Activated CD4-positive, alpha-beta T cell treated with anti-CD3 and anti-CD28 coated beads, Interleukin-2, amount 50 U/mL, for 1 hour (primary cell): ENCODE measurements at places on chromosomes 5 and 9.
A peak's percentile ranks its signal among the peaks of the same experiment; 100 is the strongest.

GRCh38 chr5:107199756-107200155, 471.0 kb downstream of the EFNA5 start:
- no peak for DNase-seq

- no peak for DNase-seq
Measured at GRCh38 chr9:4860383-4860782, 67.6 kb downstream of the RCL1 start.

DNA sequence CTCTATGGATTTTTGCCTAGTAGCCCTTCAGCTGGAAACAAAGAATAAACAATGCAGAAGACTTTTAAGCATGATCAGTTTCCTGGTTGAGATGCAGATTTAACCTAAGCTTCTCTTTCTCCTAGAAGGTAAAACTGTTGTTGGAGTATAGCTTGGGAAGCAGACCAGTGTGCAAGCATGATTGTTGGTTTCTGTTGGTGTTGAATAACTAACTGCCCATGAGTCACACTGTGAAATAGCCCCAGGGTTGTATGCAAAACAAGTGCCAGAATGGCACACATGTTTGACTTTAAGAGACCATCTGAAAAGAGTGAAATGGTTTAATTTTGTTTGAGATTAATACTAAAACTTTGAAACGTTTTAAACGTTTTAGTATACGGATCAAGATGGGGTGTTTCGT, 227.1 kb downstream of the ARHGEF28 start:
- no peak for DNase-seq

GRCh38 chr9:38357350-38358114, 35.0 kb upstream of the ALDH1B1 start:
- DNase-seq, result no peak

- DNase-seq, result no peak
Measured at GRCh38 chr5:108686676-108687075, 61.0 kb upstream of the FER start.

GRCh38 chr5:79878721-79879336, 112.2 kb downstream of the MTX3 start:
- DNase-seq, result no peak

GRCh38 chr5:112844489-112844888, 16.6 kb upstream of the SRP19 start:
- DNase-seq, result no peak

DNA sequence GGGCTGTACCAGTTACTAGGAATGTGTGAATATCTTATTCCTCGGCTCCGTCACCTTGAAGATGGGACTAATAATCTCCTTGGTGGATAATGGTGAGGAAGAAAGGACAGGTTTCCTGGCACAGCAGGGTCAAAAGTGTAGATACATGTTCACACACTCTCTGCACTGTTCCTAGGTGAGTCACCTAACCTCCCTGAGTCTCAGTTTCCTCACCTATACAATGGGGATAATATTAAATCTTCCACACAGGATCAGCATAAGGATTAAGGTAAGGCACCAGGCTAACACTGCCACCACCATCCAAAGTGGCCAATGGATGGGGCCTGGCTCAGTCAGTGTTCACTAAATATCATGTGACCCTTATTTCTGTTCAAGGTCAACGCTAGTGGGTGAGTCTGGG, 66.9 kb downstream of the PSMB7 start:
- DNase-seq, result no peak

DNA sequence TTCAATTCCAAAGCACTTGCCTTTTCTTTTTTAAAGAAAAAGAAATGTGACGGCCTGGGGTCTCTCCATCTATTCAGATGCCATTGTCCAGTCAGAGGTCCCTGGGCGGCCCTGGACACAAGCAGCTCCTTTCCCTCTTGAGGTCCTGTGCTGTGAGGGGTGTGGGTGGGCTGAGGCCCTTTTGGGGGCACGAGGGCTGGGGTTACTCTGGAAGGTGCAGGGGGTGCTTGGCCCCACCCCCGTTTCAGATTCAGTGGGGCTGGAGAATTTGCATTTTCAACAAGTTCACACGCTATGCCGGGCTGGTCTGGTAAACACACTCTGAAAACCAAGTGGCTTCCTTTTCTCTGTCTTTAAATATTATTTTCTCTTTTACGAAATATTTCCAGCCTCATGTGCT, 91.4 kb upstream of the PHYKPL start:
- no peak for DNase-seq

DNA sequence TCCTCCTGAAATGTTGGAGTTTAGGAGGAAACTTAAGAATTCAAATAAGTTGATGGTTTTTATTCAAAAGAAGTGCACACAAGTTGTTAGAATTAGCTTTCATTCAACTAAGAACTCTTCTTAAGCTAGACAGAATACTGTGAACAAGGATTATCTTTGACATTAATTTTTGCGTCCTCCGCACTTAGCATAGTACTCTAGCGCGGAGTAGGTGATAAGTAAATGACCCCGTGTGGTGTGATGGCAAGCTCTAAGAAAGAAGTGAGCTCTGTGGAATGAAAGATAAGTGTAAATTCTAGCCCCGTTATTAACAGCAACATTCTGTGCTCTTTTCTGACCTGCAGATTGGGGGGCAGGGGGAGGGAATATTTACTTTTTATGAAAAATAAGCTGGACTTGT, 1.0 kb downstream of the BRIX1 start:
- DNase-seq, result no peak

GRCh38 chr9:96140296-96141127, 161.5 kb downstream of the HSD17B3 start:
- no peak for DNase-seq

DNA sequence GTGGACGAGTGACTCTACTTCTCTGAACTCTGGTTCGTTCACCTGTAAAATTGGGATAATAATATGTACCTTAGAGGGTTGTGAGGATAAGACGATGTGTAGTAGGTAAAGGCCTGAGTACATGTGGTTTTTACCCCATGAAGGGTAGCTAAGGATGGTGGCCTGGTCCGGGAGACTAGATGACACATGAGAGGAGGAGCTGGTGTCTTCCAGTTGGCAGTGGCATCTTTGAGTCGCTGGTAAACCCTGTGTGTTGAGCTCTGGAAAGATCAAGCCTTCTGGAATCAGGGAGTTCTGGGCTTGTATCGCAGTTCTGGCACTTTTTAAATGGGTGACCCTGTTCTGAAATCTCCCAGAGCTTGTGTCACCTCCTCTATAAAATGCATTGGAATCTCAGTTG, 166.4 kb upstream of the ZNF618 start:
- no peak for DNase-seq

GRCh38 chr5:174514983-174515394, 209.4 kb upstream of the MSX2 start:
- DNase-seq, result no peak

DNA sequence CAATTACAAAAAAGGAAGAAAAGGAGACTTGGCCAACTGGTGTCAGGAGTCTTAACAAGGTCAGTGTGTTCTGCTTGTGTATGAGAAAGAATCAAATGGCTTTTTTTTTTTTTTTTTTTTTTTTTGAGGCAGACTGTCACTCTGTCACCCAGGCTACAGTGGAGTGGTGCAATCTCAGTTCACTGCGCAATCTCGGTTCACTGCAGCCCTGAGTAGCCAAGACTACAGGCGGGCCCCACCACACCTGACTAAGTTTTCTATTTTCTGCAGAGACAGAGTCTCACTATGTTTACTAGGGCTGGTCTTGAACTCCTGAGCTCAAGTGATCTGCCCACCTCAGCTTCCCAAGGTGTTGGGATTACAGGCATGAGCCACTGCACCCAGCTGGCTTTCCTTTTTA, 3.1 kb upstream of the IL7R start:
- peak; percentile 67 for DNase-seq

DNA sequence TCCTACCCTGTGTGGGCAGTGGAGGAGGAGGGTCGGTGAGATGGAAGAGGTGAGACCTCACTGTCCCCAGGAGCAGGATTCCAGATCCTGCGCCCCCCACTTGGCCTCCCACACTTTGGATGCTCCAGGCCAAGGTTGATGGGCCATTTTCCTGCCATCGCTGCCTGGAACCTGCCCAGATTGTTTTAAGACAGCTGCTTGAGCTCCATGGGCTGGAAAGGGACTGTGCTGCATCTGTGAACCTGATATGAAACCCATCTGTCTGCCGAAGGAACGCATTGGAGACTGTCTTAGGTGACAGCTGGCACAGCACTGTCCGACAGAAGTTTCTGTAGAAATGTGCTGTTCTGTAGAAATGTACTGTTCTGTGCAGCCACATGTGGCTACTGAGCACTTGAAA, 72.7 kb upstream of the SLC25A48 start:
- no peak for DNase-seq

- DNase-seq, result peak; percentile 11
Measured at GRCh38 chr5:35202319-35203111, 27.8 kb downstream of the PRLR start.

GRCh38 chr9:80040457-80040856, 468.7 kb downstream of the TLE4 start:
- no peak for DNase-seq

- DNase-seq, result no peak
Measured at GRCh38 chr5:132388244-132389050, 18.9 kb downstream of the SLC22A5 start.

GRCh38 chr5:55371145-55371544, 63.4 kb downstream of the MTREX start:
- no peak for DNase-seq

DNA sequence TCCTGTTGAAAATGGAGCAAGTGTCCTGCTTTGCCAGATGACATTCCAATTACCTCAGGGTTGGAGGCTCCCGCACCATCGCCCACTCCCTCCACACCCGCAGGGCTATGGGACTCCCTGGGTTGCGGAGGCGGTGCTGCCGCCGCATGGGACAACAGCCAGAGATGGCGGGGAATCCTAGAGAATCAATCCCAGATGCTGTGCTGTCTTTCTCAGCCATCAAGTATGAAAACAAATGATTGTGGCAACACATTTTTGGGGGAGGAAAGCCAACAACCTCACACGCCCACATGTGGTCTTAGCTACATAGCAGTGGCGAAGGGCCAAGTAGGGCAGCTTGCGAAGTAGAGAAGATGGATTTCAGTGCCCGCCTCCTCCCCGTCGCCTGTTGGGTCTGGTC, 46.7 kb downstream of the IL31RA start:
- no peak for DNase-seq

- no peak for DNase-seq
Measured at GRCh38 chr9:80134487-80134886, 562.7 kb downstream of the TLE4 start.

DNA sequence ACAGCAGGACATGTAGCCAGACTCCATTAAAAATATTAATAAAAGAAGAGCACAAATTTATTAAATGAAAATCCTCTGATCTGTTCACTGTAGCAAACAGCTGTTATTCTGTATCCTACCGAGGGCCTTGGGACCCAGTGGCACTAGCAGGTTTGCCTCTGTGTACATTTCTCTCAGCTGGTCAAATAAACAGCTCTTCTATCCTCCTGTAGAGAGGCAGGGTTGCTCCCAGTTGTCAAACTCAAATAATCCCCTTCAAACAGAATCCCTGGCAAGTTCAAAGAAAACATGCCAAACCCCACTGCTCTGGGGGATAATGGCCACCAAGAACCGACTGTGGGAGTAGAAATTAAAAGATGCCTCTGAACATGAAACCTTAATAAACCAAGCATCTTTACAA, 1262.0 kb upstream of the DMAC1 start:
- DNase-seq, result no peak

- DNase-seq, result no peak
Measured at GRCh38 chr9:36486329-36486932, 86.3 kb upstream of the MELK start.

DNA sequence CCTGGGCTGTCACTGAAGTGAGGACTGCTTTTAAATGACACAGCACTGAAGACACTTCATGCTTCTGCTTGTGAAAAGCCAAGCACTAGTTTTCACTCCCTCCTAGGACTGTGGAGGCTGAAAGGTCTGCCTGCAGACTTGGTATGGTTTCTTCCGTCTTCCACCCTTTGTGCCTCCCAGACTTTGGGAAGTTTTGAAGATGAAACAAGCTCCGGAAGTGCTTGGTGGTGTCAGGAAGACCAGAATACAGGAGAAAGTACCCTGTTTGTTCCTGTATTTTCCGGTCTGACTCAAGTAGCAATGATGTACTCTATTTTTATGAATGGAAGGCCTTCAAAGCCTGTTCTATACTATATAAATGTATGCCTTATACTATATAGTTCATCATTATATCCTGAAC, 222.7 kb downstream of the PDZD2 start:
- DNase-seq, result no peak

GRCh38 chr5:173911623-173912022, 23.5 kb downstream of the CPEB4 start:
- no peak for DNase-seq

DNA sequence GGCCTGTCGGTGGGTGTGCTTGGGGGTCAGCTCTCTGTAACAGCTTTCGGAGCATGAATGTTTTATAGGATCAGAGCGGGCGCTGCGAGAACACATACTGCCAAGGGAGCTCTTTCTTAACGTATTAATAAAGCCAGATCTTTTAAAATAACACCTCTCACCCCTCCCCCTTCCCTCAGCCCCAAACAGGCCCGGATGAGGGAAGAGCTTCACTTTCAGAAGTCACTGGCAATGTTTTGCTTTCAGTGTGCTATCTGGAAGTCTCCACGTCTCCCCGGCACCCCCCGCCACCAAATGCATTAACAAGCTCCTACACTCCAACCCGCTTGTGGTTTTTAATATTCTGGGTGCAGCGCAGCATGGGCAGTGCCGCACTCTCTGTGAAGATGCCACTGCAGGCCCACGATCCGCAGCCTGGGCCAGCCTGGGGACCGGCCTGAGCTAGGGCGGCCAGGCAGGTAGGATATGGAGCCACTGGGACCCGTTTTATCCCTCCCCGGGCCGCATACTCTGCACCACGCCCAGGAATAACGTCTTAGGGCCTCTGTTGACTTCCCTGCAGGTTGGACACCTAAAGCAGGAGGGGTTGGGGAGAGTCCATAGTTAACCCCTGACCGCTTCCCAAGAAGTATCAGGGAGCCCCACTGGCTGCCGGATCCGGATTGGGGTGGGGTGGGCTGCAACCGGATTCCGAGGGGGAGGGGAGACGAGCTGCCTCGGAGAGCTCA, 12.6 kb downstream of the NR2F1 start:
- no peak for DNase-seq
